ENCODE measurements at places on chromosomes 16 and 17.

- DNase-seq, result no peak
Observed at GRCh38 chr17:17582372-17582771, 9.1 kb downstream of the PEMT start.

DNA sequence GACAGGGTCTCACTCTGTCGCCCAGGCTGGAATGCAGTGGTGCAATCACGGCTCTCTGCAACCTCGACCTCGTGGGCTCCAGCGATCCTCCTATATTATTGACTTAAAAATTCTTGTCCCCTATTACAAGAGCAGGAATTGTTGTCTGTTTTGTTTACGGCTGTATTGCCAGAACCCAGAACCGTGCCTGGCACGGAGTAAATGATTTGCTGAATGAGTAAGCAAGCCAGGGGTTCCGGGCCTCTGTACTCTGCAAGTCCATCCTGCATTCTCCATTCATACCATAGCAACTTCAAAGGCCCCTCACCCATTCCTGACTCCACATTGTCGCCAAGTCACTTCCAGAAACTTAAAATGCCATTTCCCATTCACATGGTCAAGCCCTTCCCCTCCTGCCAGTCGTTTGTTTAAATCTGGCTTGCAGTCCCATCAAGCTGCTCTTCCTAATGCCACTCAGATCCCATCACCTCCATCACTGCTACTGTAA, 6.9 kb downstream of the ADCY9 start:
- no peak for DNase-seq

DNA sequence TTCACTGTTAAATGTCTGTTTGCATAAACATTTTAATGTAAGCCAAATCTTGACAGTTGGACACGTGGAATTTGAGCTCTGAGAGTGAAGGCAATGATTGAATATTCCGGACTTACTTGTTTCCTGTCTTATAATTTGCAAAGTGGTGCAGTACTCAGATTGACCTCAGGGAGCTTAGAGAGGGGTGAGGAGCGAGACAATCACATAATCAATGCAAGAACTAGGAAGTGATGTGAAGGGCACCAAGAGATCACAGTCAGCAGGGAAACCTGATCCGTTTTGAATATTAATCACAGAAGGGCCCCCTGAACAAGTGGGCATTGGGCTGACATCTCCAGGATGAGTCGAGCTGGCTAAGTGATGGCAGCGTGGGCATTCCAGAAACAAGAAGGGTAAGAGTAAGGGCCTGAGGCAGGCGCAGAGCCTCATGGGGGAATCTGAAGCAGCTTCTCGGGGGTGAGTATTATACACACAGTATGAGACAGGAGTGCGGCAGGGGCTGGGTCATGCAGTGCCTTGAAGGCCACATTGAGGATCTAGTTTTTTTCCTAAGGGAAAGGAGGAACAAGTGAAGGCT, 26.1 kb downstream of the TEX2 start:
- no peak for DNase-seq

- no peak for DNase-seq
Observed at GRCh38 chr17:20908313-20909267, 134.2 kb downstream of the USP22 start.

GRCh38 chr17:10294180-10294579, 78.6 kb downstream of the MYH13 start:
- DNase-seq, result no peak

DNA sequence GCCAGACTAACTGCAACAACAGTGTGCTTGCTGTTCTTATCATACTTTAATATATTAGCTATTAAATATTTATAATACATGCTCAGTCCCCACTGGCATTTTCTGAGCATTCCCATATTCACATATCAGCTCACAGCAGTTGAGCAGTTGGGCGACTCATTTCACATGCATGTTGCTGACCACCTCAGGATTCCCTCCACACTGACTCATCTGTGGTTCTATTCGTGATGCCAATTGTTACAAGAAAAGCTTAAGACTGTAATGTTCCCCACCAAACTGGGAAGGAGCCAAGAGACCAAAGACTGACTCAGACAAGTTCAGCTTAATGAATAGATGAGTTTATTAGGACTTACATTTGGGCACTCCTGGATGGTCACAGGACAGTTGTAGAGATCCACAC, 100.3 kb upstream of the KIF2B start:
- no peak for DNase-seq

GRCh38 chr17:29131814-29132682, 48.1 kb downstream of the MYO18A start:
- DNase-seq, result no peak

GRCh38 chr17:76667491-76667755, 23.9 kb upstream of the ST6GALNAC1 start:
- DNase-seq, result no peak

GRCh38 chr16:54242199-54242598, 44.4 kb downstream of the IRX3 start:
- no peak for DNase-seq

DNA sequence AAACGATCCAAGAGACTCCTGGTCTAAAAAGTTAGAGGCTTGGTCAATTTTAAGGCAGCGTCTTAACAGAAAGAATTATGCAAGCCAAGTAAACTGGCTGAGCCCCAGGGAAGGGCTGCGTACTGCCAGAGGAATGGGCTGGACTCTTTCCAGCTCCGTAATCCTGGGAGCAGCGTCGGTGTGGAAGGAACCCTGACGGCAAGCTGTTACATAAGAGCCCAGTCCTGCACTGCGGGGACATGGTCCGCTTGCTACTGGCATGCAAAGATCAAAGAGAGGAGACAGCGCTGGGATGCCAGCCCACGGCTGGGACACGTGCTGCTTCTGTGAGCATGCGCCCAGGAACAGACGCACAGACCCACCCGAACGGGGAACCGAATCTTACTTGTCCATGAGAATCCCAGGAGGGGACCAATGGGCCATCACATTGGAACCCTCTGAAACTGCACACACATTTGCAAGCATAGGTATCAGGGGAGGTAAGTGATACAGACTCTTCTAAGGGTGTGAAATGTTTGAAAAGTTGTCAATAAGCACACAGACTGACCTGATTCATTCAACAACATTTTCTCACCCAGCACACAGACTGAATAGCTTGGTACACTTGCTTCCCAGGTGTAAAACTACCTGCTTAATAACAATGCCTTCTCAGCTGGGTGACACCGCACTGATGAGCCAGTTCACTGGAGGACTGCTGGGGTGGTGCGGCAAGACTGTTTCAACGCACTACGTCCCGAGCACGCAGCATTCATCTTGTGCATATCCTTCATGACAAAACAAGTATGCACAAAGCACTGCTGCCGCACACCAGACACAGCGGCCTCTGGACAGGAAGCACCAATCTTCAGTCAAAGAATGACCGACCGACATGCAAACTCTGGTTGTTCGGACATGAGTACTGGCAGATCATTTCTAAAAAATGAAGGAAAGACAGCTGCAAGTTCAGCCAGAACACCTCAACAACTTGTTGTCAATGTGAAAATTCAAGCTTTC, 94.9 kb downstream of the ANKRD11 start:
- no peak for DNase-seq

DNA sequence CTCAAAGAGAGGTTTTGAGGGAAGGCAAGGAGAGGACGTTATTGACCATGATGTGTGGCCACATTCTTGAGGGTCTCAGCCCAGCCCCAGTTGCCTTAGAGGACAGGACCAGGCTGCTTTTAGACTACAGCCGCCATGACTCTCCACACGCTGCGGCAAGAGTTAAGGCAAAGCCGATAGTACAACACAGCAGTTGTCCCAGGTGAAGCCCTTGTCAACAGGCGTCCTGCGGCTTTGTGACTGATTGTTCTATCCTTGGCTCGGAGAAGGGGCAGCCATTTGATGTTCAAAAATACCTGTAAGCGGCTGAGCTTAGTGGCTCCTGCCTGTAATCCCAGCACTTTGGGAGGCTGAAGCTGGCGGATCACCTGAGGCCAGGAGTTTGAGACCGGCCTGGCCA, 28.8 kb downstream of the TMEM92 start:
- DNase-seq, result no peak

DNA sequence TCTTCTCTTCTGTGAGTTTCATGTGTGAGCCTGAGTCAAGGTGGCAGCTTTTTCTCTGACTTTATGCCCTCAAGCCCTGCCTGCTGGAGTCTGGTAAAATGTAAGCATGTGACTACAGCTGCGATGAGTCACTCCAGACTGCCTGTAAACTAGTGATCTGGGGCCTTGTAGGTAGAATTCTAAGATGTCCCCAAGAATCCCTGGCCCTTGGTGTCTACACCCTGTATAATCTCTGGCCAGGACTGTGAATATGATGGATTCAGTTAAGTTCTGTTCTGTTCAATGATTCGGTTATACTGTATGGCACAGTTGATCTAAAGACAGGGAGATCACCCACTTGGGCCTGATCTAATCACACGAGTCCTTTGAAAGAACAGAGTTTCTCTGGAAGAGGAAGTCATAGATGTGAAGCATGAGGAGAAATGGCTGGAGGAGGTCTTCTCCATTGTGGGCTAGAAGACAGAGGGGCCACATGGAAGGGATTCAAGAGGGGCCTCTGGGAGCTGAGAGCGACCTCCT, 29.8 kb downstream of the PRSS54 start:
- no peak for DNase-seq

DNA sequence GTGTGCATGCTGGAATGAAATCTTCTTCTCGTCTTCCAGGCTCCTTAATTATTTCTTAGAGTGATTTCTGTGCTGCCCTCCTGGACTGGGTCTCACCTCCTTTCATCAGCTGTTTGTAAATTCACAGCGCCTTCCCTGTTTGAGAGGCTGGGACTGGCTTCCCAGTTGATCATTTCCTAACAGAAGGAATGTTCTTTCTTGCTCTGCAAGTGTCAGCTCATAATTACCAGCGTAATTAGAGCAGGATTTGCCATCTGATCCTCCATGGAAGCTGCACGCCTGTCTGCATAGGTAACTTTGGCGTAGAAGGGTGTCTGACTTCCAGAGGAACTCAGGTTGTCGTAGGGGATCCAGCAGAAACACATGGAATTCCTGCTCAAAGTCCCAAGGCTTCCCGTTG, 375.0 kb upstream of the EEF2KMT start:
- no peak for DNase-seq

DNA sequence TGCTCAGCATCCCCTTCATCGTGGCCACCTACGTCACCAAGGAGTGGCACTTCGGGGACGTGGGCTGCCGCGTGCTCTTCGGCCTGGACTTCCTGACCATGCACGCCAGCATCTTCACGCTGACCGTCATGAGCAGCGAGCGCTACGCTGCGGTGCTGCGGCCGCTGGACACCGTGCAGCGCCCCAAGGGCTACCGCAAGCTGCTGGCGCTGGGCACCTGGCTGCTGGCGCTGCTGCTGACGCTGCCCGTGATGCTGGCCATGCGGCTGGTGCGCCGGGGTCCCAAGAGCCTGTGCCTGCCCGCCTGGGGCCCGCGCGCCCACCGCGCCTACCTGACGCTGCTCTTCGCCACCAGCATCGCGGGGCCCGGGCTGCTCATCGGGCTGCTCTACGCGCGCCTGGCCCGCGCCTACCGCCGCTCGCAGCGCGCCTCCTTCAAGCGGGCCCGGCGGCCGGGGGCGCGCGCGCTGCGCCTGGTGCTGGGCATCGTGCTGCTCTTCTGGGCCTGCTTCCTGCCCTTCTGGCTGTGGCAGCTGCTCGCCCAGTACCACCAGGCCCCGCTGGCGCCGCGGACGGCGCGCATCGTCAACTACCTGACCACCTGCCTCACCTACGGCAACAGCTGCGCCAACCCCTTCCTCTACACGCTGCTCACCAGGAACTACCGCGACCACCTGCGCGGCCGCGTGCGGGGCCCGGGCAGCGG, 3.2 kb downstream of the UTS2R start:
- DNase-seq, result no peak

GRCh38 chr17:40333781-40334448, 24.9 kb downstream of the RARA start:
- DNase-seq, result no peak

- DNase-seq, result no peak
Observed at GRCh38 chr16:87332150-87332549, 15.0 kb upstream of the C16orf95 start.

DNA sequence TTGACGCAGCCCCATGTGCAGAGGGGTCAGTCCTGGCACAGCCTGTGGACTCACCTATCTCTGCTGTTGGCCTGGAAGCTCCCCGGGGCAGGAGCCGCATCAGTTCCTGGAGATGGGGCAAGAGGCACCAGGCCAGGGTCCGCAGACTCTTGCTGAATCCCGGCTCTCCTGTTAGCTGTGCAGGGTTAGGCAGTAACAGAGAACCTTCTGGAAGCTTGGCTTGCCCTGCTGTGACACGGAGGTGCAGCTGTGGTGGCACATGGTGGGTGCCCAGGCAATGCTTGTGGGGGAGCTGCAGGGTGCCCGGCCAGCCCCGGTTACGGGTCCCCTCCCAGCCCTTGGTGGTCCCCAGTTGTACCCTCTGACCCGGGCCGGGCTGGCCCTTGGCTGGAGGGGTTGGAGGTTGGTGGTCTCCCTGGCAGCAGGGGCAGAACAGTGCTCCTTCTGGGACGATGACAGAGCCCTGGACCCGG, 26.0 kb upstream of the ZNF469 start:
- no peak for DNase-seq

- DNase-seq, result no peak
Observed at GRCh38 chr17:42850954-42851353, at the start of gene AOC3. Gene AOC3, plus strand, starts transcription at chr17:42851199. Its CDS starts 145 bp downstream, at chr17:42851344.

DNA sequence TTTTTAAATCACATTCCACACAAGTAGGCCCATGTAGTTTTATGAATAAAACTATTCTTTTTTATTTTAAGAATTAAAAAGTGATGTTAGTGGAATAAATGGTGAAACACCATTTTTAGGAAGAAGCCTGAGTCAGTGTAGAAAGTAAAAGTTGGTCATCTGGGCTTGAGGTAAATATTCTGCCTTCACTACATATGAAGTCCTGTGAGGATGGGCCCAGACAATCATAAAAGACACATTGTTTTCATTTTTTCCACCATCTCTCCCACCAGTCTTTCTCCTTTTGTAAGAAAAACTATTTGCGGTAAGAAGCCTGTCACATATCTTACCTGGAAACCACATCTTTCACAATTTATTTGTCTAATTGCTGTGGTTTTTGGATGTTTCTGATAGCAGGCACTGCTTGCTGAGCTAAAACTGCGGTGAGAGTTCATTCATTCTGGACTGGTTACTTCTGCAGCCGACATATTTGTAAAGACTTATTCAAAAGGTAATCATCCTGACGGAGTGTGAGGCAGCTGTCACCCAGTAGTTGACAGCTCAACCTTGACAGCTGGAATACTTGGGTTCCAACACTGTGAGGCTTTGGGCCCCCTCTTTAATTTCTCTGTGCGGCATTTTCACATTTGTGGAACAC, 10.6 kb upstream of the RFFL start:
- DNase-seq, result no peak

GRCh38 chr16:9128346-9129342, 37.2 kb downstream of the HAPSTR1 start:
- no peak for DNase-seq

DNA sequence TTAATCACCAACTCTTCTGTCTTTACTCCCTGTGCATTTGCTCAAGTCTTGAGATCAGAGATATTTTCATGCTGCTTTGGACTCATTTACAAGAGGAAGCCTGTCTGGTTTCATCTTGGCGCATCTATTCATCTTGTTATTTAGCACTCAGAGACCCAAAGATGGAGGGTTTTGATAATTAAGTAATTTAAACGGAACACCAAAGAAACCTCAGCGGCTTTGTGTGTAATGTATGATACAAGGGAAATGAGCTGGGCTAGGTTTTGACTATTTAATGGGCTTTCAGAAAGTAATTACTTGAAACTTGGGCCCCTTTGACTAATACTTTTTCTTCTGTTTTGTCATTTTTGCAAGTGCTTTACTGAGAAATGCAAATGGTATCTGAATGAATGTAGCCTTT, 66.2 kb upstream of the CACNG3 start:
- DNase-seq, result no peak

GRCh38 chr16:88749358-88749757, 35.7 kb downstream of the PIEZO1 start:
- no peak for DNase-seq

- DNase-seq, result no peak
Observed at GRCh38 chr17:42522798-42523278, 13.2 kb upstream of the NAGLU start.
